ENCODE measurements at places on chromosomes 1 and 21.

GRCh38 chr1:185315445-185316071 is 1.5 kb downstream of the IVNS1ABP start:
- no peak for DNase-seq

DNA sequence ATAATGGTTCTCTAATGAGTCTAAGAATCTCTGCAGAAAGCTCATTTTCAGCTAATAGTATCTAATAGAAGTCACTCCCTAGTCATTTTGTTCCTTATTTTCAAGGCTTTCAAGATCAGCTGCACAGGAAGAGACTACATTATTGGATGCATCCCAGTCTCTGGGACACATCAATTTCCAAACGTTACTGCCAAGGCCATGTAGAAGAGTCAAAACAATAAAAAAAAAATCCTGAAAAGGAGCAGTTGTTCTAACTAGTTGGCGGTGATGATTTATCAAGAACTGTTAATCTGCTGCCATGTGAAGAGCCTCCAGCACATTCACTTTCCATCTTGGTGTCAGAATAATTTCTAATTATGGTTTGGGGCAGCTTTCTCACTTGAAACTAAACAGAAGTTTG is 5.7 kb downstream of the DDAH1 start:
- no peak for DNase-seq

DNA sequence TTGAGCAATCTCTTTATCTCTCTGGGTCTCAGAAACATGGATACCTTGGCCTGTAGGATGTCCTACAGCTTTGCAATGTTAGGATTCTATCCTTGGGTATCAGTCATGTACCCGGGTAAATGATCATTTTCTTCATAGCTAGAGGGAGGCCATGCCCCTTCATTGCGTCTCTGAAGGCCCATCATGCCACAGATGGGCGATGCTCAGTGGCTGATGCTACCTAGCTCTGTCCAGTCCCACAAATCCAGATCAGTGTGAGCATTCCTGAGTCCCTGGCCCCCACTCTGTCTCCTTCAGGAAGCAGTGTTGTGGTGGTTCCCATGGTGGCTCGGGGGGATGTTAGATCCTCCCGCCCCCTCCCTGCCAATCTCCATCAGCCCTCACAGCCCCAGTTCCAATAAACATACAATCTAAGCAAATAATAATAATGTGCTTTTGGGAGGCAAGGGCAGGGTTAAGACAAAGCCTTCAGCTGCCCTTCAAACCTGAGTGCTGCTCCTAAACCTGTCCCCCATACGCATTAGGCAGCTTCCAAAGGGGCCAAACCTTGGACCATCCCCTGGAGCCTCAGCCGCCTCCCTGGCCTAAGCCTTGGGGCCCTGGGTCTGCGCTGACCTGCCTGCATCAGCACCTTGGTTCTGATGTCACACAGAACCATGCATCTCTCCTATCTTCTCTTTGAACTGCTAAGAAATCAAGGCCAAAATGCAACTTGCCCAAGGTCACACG is 681 bp upstream of the GPR61 start:
- no peak for DNase-seq

GRCh38 chr1:38558055-38558454 is 301.5 kb downstream of the RRAGC start:
- DNase-seq = no peak

- no peak for DNase-seq
Observed at GRCh38 chr1:219173434-219173757, 282 bp upstream of the LYPLAL1 start.

DNA sequence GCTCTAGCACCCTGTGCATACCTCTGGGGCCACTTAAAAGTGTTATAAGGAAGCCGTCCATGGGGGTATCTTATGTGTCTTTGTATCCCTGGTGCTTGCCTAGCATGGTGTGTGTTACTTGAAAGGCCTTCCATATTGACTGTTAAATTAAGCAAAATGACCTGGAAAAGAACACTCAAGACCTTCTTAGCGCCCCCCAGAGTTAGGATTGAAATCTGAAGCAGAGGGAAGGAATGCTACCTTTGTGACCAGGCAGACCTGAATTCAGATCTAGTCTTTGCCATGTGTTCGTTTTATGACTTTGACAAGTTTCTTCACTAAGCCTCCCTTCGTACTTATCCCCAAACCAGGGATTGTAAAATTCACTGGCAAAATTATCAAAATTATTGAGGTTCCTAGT is 59.9 kb downstream of the SLC22A15 start:
- DNase-seq = no peak

GRCh38 chr1:234755449-234755863 is 145.5 kb upstream of the IRF2BP2 start:
- DNase-seq = no peak

GRCh38 chr1:167227934-167228378 is 7.3 kb downstream of the POU2F1 start:
- DNase-seq = no peak

GRCh38 chr1:64616039-64616438 is 128.8 kb upstream of the RAVER2 start:
- no peak for DNase-seq

GRCh38 chr1:158101455-158101854 is 79.2 kb upstream of the CD1D start:
- DNase-seq = no peak

- DNase-seq = no peak
Observed at GRCh38 chr1:246450611-246451251, 56.3 kb downstream of the SMYD3 start.

DNA sequence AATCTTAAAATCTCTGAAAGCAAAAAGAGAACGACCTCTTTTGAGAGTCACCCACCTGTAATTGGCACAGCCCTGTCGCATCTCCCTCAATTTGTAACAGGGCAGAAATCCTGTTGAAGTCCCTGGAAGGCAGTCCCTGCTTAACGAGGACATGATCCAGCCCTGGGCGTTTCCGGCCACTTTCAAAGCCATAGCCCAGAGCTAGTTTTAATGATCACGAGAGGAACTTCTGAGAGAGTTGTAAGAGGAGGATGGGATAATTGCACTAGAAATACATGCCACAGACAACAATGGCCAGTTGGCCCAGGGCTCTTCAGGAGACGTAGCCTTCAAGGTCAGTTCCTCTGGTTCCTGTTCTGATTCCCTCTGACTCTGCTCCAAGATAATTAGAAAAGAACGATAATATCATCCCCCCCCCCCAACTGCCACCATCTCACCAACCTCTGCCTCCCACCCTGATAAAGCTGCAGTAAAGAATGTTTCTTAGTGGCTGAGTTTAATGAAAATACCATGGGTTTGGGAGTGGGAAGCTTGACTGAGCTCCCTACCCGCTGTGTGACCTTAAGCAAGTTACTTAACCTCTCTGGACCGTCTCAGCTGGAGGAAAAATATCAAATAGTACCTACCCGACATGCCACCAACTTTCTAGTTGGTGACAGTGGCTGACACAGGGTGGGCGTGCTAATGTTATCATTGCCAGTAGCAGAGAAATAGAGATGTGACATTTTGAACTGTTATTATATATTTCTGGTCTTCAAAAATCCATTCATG is 140.0 kb downstream of the OMA1 start:
- no peak for DNase-seq

GRCh38 chr21:32378956-32379355 is 13.9 kb downstream of the URB1 start:
- no peak for DNase-seq

- DNase-seq = no peak
Observed at GRCh38 chr1:184388971-184389370, 2.1 kb downstream of the C1orf21 start.

DNA sequence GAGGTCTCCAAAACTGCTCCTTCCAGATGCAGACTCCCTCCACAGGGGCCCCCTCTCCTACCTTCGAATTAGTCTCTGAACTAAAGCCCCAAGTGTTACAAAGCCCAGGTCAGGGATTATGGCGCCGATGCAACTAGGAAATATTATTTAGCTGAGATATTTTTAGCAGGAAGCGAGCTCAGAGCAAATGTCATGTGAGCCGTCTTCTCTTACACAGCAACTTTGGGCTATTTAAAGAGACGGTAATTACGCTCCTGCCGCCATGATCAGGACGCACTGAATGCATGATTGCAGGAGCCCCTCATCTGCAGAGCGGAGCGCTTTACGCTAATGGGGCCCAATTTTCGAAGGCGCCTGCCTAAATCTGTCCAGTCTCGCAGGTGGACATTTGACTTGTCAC is 55.3 kb upstream of the TARDBP start:
- no peak for DNase-seq

DNA sequence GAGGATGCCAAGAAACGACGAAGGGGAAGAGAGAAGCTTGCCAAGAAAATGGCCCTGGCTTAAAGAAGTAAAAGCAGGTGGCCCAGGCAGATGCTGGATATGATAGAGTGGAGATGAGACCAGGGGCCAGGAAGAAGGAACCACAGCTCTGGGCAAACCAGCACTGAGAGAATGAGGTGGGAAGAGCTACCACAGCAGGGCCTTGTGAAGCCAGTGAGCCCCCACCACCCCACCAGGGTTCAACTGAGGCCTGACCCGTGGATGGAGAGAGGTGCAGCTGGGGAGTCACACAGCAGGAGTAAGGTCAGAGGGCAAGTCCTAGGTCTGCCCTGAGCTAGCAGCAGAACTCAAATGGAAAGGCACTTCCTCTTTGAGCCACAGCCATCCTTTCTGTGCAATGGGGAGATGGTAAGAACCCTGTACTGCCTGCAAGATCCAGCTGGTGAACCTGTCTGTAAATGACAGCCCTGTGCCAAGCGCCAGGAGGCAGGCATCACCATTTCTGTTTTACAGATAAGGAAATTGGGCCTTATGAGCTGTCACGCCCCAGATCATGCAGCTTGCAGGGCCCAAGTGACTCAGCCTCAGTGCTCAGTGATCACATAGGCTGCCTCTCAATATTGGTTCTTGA is 8.5 kb downstream of the SH3BGRL3 start:
- no peak for DNase-seq

- no peak for DNase-seq
Observed at GRCh38 chr1:222060210-222060916, 318.5 kb upstream of the DUSP10 start.

GRCh38 chr1:159181328-159182024 is 10.1 kb downstream of the CADM3 start:
- no peak for DNase-seq

- DNase-seq = no peak
Observed at GRCh38 chr1:172585348-172585747, 52.4 kb downstream of the SUCO start.

DNA sequence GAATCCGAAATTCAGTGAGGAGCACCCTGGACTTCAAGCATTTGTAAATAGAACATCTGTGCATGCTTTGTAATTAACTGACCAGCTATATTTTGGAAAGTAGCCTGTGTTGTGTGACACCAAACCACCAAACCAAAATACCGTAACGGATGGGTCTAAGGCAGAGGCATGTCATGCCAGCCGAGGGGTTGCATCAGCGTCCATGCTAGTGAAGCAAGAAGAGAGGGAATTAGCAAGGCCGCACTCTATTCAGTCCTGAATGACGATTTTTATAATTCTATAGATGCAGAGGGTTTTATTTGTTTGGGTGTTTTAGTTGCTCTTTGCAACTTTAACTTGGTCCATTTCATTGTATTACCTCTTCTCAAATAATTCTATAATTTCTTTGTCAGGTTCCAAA is 116.8 kb upstream of the SMYD2 start:
- DNase-seq = no peak

- DNase-seq = peak; percentile 29
Observed at GRCh38 chr1:37764414-37764825, 500 bp downstream of the EPHA10 start.

DNA sequence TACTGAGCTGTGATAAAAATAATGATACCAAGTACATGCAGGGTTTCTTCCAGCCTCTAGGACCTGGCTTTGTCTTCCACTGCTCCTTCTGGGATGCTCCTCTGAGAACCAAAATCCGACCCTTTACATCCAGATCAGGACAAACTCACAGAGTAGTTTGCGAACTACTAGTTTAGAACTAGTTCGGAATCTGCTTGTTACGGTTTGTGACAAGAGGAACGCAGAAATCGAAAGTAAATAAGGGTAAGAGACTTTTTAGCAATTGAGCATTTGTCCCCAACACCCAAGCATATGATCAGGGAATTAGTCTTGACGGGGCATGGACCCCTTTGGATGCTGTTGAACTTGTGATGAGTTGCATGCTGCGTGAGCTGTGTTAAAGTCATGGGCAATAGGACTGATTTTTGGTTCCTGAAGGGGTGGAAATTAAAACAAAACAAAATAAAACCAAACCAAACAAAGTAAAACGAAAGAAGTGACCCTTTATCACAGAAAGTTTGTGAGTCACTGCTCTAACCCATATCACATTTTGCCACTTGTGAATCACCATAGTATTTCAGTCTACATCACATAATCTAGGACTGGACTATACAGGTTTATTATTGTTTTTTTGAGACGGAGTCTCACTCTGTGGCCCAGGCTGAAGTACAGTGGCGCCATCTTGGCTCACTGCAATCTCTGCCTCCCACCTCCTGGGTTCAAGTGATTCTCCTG is 35.7 kb upstream of the ERRFI1 start:
- no peak for DNase-seq

GRCh38 chr1:172420385-172420784 is at the start of gene C1orf105:
Gene C1orf105, plus strand, starts transcription at chr1:172420685. Its CDS starts 201 bp downstream, at chr1:172420886.
- no peak for DNase-seq

GRCh38 chr21:40610345-40610744 is 236.6 kb downstream of the DSCAM start:
- no peak for DNase-seq

- no peak for DNase-seq
Observed at GRCh38 chr1:46603481-46603857, 599 bp downstream of the MKNK1 start.

- no peak for DNase-seq
Observed at GRCh38 chr21:26954662-26955121, 12.2 kb downstream of the ADAMTS5 start.

DNA sequence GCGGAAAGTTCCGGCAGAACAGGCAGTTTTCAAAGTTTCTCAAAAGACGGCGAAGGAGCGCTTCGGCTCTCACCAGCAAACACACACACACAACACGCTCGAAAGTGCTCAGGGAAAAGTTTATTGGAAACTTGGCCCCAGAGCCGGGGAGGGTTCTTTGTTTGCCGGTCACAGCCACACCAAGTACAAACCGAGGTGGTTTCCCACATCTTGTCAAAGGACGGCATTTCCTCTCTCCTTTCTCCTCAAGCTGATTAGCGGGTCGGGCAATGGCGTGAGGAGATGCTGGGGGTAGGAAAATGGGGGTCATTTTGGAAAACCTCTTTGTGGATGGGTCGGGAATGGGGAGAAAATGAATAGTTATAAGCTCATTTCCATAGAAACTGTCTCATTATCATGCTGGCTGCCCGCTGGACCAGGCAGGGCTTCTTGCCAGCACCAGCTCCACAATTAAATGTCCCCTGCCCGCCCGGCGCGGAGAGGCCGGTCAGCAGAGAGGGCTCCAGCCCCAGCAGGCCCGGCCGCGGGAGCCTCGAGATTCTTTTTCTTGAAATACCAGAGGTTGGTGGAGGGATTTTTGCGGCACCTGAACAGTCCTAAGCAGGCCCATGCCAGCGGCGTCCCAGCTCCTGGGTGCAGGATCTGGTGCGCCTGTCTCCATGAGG is 92.3 kb downstream of the PRDM16 start:
- DNase-seq = no peak

DNA sequence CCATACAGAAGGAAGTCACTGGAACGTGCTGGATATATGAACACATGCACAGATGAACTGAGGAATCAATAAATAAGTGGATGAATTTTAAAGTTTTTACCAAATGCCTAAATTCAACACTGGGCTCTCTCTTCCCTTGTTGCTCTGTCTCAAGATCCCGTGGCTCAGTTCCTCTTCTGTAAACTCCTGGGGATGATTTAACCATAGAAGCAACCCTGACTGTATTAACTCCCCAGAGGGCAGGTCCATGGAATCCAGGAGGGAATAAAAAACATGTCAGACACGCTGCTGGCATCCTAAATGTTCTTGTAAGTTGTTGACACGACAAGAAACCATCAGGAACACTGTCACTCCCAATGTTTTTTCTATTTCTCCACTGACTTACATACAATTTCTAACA is 45.3 kb upstream of the GPR157 start:
- DNase-seq = no peak

- no peak for DNase-seq
Observed at GRCh38 chr1:54865238-54866073, 21.5 kb downstream of the DHCR24 start.

Measured in activated CD4-positive, alpha-beta T cell treated with anti-CD3 and anti-CD28 coated beads for 24 hours (primary cell).